T-helper 2 cell (primary cell): ENCODE measurements at places on chromosomes 4 and X.

GRCh38 chrX:37697169-37697760 is 11.7 kb downstream of the XK start:
- DNase-seq: no peak

DNA sequence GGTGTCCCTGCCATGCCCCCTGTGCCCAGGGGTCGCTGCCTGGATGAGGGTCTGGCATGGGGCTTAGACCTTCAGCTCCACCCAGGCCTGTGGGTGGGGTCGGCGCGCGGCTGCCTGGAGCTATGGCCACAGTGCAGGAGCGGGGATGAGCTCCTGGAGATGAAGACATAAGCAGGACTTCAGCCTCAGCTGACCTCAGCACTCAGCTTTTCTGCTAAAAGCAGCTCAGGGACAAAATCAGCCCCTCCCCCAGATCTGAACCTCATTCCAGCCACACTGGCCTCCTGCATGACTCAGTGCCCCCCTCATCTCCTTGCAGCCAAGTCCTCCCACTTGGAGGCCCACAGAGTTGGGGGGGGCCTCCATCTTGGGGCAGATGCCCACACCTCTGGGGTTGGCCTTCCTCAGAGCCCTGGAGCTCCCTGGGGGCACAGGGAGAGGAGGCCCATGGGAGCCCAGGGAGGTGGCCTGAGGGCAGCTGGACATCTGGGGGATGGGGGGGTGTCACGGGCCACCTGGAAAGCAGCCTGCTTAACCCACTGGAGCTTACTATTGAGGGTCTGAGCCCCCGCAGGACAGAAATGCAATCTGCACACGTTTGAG is 19.4 kb upstream of the CPLX1 start:
- DNase-seq: no peak

- DNase-seq: no peak
Observed at GRCh38 chr4:4539481-4539880, 2.4 kb downstream of the STX18 start.

DNA sequence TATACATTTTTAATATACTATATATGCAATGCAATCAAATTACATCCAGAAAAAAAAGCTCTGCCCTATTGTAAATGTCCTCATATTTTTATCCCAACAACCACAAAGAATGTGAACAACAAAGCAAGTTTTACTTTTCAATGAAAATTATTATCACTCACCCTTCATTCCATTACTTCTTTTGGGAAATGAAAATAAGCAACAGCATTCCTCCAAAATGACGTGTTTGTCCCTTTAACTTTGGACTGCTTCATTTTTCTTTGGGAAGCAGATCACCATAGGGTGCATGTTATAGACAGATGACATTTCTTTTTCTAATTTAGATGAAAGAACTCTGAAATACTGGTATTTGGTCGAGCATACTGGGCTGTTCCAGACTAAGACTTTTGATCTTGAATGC is 667.1 kb upstream of the BOD1L1 start:
- no peak for DNase-seq

DNA sequence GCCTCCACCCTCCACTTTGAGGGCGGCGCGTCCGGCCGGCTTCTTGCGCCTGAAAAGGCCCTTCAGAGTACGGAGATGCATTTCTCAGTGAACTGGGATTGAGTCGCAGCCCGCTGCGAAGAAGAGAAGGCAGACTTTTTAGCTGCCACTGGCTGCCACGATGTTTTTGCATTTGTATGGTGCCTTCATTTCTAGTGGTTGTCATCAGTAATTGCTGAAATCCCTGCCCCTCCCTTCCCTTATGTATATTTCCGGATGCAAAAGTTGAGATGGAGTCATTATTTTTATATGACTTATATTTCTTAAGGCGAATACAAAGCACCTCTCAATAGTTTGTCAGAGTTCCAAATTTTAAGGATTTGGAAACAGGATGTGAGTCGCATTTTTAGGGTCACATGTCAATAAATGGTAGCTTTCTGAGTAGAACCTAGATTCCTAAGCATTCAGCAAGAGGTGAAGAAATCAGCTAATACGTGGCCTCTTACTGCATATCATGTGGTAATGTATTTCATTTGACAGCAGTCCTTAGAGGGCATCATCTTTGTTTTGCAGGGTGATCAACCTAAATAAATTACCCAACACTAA is 658 bp downstream of the ATP6AP2 start:
- DNase-seq: no peak

DNA sequence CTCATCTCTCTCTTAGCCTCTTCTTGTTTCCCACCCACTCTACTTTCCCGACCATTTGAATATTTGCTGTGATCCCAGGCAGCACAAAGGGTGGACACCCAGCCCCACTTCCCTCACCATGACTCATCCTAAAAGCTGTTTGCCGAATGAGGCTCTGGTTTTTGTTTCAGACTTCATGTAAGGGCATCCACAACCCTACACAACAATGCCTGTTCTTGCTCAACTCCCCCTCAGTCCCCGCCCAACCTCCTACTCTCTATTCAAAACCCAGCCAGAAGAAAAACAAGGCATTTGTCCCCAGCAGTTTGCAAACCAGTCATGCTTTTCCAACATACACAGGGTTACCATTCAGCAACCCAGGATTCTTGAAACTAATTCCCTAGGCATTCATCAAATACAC is 516.5 kb upstream of the CNKSR2 start:
- no peak for DNase-seq

- DNase-seq: no peak
Observed at GRCh38 chr4:17701138-17701839, 80.1 kb downstream of the FAM184B start.

DNA sequence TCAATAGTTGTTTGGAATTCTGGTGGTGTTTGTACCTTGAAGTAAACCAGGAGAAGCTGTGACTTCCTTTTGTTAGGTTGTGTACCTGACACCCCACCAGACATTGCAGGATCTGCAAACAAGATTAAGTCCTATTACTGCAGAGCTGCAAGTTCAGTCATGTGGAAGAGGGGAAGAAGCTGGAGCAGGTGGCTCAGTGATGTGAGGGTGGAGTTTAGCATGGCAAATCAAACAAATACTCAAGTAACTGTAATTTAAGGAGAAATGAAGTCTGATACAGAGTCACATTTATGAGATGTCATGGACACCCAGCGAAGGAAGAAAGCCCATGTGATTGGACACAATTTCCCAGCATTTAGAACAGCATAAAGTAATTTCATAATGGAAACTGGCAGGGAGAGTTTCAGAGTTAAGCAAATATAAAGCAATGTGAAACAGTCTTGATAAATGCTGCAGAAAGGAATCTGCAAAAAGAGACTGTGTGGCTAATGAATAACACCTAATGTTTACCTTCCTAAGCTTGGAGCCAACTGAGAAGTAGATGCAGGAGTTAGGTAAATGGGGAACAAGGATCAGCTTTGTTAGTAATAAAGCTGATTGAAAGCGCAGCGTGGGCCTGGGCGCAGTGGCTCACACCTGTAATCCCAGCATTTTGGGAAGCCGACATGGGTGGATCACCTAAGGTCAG is 249.1 kb downstream of the GBA3 start:
- no peak for DNase-seq

DNA sequence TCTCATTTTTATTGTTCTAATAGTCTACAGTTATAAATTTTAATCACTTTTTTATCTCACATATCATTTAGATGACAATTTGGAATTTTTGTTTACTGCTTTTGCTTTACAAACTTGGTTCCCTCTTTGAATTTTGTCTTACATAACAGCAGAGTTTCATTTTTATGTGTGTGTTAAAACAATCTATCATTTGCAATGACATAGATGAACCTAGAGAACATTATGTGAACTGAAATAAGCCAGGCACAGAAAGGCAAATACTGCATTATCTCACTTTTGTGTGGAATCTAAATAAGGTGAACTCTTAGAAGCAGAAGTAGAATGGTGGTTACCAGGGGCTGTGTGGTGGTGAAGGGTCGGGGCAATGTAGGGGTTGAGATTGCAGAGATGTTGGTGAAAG is 170.7 kb downstream of the GASK1B start:
- no peak for DNase-seq

- no peak for DNase-seq
Observed at GRCh38 chr4:168095776-168096406, 3.6 kb downstream of the ANXA10 start.

DNA sequence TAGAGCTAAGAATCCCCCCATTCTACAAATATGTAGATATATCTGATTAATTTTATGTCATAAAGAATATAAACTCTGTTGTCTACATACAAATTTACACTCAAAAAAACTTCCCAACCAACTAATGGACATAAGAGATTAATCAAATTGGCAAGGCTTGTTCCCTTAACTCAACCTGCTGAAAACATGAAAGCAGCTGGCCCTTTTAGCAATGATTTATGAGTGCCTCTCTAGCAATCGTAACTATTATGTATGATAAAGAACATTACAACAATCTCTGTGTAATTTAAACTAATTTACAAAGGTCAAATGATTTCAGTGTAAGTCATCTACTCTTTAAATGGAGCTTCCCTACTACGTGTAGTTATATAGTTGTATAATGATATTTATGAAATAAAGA is 83.1 kb upstream of the FTHL17 start:
- DNase-seq: no peak

GRCh38 chr4:185933078-185933581 is 121.1 kb upstream of the SORBS2 start:
- DNase-seq: no peak

DNA sequence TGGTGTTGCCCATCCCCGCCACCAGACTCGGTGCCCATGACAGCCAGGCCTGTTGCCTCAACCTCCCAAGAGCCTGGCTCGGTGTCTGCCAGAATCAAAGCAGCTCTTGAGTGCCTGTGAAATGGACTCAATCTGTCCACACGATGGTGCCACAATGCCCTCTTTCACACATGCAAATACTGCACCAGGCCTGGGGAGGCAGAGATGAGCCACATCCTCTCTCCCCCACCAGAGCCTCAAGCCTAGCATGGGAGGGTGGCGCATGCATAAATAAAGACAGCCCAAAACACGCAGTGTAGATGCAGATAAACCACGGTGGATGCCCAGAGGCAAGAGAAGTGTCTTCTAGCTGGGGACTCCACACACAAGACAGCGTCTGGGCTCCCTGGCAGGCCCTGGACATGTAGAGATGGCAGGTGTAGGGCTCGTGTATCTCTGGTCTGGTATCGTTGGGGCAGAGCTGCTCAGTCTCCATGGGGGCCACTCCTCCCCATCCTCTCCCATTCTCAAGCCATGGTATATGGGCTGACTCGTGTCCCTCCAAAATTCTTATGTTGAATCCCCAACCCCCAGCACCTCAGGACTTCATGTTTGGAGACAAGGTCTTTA is 65.6 kb downstream of the JAKMIP1 start:
- DNase-seq: peak; percentile 44

- DNase-seq: no peak
Observed at GRCh38 chr4:186051096-186051495, 17.9 kb upstream of the TLR3 start.

DNA sequence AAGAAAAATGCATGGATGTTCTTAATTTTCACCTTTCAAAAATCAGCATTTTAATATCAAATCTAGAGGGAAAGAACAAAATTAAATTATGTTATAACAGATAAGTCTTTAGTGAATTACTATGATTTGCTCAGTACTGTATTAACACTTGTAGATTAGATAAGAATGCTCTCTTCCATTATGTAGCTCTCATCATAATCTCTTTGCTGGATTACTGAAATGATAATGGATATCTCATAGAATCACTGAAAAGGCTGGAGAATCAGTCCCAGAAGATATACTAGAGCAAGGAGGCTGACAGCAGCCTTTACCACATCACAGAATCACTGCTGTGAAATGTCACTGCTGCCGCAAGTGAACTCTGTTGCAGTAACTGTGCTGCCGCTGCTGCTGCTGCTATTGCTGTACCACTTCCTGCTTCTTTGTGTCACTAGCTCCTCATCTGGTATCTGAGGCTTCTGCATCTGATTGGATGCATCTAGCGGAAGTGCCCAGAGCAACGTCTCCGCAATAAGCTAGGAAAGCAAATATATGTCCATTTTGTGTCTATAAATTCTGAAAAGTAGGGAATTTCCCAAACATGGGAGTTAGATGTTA is 738.2 kb downstream of the ADGRL3 start:
- no peak for DNase-seq

- DNase-seq: no peak
Observed at GRCh38 chrX:125101971-125102755, 217.5 kb upstream of the TEX13C start.

GRCh38 chrX:15576019-15576418 is 24.7 kb downstream of the ACE2 start:
- DNase-seq: no peak

- no peak for DNase-seq
Observed at GRCh38 chr4:75135068-75135825, 202.3 kb downstream of the PARM1 start.

GRCh38 chrX:148069759-148070503 is 88.8 kb downstream of the FMR1NB start:
- DNase-seq: no peak

GRCh38 chr4:42824278-42824977 is 68.1 kb upstream of the GRXCR1 start:
- no peak for DNase-seq

DNA sequence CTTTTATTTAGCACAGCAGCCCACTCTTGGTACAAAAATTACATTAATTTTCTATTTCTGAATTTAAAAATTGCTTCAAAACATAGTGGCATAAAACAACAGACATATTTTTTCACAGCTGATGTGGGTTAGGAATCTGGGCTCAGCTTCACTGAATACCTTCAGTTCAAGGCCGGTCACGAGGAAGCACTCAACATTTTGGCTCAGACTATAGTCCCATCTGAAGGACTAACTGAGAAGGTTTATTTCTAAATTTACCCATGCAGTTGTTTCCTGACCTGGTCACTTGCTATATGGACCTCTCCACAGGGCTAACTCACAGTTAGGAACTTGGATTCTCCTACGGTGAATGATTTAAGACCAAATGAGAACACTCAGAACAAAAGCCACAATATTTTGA is 1230.2 kb upstream of the ADGRL3 start:
- no peak for DNase-seq

DNA sequence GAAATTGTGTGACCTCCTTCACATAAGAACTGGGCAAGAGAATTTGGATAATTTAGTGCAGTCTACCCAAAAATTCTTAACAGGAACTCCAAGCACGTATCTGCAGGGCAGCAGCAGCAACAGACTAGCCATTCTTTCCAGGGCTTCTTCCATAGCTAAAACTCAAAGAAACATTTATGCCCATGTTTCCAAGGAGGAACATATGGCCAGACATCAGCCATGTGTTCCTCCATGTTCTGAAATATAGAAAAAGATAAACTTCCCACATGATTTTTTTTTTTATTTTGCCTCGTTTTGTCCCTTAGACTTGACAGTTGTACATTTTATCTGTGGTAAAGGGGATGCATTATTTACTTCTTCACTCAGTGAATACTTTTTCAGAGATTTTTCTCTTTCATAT is 27.6 kb upstream of the CYBB start:
- no peak for DNase-seq

DNA sequence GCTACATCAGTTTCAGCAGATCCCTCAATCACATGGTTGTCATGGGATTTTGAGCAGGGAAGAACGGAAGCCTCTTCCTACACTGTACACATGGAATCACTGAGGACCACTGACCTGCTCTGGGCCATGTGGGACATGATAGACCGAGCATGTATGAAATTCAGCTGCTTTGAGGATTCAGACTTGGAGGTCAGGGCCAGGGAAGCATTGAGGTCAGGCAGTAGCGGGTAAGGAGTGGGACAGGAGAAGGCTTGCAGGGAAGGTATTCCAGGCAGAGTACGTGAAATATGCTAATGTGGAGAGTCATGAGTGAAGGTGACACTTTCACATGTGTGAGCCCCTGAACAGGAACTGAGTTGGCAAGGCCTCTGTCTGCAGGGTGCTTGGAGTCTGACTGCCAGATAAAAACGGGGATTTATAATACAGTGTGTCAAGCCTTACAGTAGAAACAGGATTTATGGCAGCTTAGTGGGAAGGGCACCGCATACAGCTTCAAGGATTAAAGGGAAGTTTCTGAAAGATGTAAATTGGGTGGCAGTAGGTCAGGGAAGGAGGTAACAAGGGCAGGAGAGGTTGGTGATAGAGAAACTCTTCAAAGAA is 111.7 kb downstream of the STK32B start:
- DNase-seq: no peak
